ENCODE measurements at places on chromosomes 3 and 15.
A peak's percentile ranks its signal among the peaks of the same experiment; 100 is the strongest.

- DNase-seq, result no peak
These were observed 8.5 kb downstream of the BAHD1 start for GRCh38 chr15:40449275-40449674.

GRCh38 chr3:194184265-194184751 is 48.4 kb downstream of the HES1 start:
- DNase-seq, result no peak

DNA sequence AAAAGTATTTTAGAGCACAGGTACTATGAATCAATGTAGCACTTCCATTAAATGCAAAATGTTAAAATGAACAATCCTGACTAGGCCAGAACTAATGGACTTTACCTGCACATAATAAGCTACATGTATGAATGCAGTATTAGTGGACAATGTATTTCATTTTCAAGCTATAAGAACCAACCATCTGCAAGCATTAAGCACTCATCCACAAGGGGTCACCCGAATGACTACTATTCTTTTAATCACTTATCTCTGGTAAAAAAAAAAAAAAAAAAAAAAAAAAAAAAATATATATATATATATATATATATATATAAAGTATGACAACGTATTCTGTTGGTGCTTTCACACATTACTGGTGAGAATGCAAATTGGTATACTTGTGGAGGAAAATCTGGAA is 7.2 kb downstream of the HERC1 start:
- DNase-seq, result no peak

GRCh38 chr3:57154470-57155309 is 10.5 kb downstream of the IL17RD start:
- DNase-seq, result no peak

- DNase-seq, result no peak
These were observed 3.0 kb downstream of the RPL39L start for GRCh38 chr3:187136337-187136736.

GRCh38 chr3:156024904-156025533 is 95.4 kb upstream of the KCNAB1 start:
- peak; percentile 31 for DNase-seq

DNA sequence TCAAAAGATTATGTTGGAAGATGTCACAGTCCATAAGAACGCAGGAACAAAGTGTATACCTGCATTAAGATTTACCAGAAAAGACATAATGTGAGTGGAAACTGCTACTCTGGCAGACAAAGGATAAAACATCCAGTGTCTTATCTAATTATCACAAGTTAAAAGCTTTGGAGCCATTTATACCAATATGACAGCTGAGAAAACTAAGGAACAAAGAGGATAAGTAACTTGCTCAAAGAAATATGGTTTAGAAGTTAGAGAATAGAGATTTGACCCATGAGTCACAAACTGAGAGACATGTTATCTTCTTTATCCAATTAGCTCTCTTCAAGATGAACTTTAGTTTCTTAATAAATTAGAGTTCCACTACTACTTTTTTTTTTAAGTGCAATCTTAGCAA is 1473.7 kb downstream of the OTOL1 start:
- DNase-seq, result no peak

DNA sequence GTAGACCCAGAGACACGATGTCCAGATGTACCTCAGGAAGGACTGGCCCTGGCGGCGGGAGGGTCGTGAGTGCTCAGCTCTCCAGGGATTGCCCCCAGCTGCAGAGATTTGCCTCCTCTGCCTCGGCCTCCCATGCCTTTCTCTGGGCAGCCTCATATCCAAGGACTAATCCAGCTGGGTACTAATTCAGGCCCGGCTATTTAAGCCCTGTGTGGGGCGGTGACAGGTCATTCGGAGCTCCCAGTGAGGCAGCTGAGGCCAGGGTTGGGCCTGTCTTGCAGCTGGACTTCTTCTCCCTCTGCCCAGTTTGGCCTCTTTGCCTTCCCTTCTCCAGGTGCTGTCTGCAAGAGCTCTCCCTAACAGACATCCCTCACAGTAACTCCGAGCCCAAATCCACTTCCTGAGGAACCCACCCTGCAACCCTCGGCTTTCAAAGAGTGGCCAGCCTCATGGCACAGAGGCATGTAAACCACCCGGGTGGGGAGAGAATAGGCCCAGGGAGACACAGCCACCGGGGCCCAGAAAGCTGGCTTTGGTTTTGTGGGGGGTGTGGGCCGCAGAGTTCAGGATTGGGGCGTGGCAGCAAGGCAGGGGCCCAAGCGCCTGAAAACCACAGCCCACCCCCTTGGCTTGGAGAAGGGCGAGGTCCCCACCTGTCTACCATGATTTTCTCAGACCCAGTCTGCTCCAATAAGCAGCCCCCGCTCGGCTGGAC is 85.8 kb downstream of the PPCDC start:
- no peak for DNase-seq
